CMK (cell line): ENCODE measurements at places on chromosomes 5 and 9.

DNA sequence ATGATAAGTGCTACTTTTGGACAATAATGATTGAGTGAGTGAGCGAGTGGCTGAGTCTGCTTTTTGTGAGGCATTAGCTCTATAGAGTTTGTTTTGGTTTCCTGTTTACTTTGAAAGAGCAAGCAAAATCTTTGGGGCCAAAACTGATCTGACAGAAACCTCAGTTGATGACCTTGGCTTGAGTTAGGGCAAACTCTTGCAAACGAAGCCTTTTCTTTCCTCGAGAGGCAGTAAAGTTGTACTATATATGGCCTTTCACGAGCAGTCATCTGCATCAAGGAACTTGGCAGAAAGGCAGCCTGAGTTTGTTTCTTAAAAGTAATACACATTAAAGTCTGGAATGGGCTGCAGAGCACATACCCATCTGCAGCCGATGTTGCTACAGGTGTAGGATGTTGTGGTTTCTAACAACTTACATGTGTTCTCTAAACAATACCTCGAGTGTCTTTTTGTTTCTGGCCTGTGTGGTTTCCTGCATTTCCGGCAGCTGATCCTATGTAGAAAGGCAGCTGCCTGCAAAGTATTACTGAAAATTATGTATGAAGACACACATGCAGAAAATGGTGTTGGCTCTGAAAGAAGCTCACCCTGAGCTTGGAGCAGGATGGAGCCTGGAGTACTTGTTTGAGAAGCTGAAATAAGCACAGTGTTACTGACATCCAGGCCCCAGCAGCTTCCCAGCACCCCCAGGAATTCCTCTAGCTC is 60.8 kb downstream of the FOXD1 start:
- DNase-seq = no peak

GRCh38 chr5:65102371-65102975 is 333.7 kb downstream of the CWC27 start:
- no peak for DNase-seq

DNA sequence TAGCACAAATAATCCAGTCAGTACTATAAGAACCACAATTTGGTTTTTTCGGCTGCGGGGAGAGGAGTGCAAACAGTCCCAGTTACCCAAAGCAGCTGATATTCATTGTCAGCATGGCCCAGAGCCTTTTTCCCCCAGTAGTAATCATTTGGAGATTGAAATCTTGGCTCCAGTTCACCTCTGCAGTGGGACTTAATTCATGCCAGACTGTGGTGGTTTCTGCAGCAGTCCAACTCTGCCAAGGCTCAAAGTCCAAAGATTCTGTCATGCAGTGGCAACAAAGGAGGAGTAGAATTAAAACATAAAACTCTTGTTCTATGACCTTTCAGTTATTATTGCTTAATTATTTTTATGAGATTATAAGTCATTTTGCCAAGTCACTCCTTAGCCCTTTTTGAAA is 25.0 kb upstream of the TRIM36 start:
- DNase-seq = no peak

GRCh38 chr5:2373631-2374030 is 377.8 kb downstream of the IRX2 start:
- DNase-seq = no peak

DNA sequence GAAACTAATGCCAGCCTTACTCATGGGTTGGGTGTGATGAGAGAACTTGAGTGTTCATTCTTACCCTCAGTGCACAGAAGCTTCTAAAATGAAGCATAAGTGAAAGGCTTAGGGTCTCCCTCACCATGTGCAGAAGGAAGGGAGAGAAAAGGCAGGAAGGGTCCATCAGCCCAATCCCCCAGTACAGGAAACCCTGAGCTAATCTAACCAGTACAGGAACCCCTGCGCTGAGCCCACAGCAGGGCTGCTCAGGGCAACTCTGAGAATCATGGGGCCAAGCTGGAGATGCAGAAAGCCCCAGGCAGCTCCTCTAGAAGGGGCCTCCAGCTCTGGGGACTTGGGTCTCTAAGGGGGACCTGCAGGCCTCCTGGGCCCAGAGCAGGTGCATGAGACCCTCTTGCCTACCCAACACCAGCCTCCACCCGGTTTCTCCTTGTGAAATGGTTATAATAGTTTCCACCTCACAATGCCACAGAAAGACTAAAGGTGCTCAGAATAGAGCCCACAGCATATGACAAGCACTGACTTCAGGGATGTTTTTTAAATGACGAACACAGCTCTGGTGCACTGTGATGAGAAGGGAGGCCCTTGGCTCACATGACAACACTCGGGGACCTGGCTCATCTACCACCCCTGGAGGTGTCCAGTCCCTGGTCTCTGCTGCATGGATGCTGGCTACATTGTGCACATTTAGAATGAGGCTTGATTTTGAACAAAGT is 190.1 kb downstream of the ACTL7B start:
- DNase-seq = no peak

- DNase-seq = no peak
Measured at GRCh38 chr9:108150736-108151586, 661.4 kb upstream of the KLF4 start.

DNA sequence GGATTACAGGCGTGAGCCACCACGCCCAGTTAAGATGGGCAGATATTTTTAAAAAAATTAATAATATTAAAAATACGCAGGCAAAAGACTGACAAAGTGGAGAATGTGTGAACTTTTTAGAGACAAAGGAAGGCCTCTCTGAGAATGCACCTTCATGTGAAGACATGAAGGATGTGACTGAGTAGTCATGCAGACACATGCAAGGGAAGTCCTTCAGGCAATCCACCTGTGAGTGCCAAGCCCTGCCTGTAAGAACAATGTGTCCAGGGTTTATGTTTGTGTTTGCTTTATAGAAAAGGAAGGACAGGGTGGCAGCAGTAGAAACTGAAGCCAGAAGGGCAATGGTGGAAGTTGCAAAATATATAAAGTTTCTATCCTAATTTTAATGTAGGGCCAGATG is 169.2 kb downstream of the EDIL3 start:
- no peak for DNase-seq

DNA sequence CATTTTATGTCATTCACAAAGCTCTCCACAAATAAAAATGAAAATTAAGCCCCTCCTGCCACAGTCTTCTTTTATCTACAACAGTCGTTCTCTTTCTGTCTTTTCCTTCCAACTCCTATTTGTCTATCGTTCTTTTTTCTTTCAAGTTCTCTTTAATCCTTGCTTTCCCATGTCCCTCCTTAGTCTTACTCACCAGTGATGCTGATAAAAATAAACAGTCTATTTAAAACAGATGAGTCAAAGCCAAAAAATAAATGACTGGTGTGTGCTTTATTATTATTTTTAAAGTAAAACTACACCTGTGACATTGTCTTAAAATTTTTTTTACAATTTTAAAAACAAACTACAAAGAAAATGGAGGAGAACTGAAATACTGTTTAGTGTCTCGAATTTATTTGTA is 137.1 kb upstream of the TMEM161B start:
- no peak for DNase-seq

DNA sequence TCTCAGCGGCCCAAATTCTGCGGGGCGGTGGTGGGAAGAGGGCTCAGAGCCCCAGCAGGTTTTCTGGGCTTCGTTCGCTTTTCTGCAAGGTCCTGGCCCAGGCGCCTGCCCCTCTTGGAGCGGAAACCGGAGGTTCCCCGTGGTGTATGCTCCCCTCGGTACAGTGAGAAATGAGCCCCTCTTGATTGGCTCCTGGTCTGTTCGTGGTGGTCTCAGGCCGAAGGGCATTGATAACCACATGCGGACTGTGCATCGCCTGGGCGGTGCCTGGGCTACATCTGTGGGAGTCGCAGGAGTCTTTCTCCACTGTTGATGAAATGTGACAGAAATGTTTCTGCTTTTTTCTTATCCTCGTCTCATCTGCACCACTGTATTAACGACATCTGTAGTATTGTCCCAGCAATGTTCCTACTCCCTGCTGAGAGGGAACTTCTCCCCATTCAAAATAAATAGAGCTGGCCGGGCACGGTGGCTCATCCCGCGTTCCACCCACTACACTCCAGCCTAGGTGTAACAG is 682 bp downstream of the MAN1B1 start:
- DNase-seq = no peak

DNA sequence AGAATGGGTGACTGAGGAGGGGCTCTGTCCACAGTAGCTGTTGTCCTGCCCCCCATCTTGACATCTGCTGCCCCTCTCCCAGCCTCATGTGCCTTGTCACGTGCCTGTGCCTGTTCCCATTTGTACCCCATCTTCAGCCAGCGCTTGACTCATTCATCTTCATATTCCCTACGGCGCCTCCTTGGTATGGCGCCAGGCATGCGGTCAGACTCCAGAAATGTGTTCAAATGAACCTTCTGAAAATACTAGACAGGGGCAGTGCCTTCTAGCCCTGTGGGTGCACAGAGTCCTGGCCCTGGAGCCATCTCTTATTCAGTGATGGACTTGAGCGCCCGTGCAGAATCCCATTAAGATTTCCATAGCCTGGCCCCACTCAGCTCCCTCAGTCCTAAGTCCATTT is 46.2 kb downstream of the CFAP77 start:
- DNase-seq = no peak

DNA sequence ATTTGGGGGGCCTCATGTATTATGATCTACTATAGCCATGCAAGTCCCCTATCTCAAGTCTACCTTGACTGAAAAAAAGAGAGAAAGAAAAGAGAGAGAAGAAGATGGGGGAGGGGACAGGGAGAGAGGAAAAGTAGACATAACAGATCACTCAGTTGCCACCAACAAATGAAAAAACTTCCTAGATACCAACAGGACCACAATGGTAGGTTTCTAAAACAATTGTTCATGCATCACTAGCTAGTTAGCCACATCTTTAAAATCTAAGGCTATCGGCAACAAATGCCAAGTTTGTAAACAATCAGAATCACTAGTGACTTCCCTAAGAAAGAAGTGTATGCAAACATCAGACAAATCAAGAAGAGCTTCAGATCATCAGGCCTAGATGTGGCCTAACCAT is 328.2 kb downstream of the BNC2 start:
- DNase-seq = no peak

GRCh38 chr5:141234109-141234667 is 11.0 kb upstream of the PCDHB15 start:
- DNase-seq = no peak

DNA sequence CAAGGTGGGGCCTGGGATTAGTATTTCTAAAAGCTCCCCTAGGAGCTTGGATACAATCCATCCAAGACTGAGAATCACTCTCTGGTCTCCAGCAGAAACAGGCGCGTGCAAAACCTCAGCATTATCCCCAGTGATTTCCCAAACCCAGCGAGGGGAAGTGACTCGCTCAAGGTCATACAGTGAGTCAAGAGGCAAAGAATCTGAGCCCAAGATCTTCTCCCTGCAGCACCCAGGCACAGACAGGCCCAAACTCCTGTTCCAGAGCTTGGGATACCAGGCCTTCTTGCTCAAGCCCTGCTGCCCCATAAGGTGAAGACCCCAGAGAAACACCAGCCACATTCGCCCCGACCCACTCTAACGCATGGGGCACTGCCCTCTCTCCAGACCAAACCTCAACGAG is 33.2 kb downstream of the SHB start:
- no peak for DNase-seq

DNA sequence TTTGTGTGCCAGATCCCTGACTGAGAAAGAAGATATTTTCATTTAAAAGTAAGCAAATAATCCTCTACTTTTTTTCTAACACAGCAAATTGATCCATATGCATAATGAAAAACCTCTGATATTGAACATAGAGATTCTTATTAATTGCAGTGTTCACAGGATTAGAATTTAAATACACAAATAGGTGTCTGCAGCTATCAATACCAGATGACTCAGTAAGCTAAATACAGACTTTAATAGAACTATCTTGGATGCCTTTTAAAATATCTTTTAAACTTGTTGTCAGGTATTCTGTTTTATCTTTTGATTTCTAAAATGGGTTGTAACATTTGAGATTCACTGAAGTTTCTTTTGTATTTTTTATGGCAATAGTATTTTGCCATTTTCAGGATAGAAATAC is 43.1 kb downstream of the NIPBL start:
- DNase-seq = no peak

DNA sequence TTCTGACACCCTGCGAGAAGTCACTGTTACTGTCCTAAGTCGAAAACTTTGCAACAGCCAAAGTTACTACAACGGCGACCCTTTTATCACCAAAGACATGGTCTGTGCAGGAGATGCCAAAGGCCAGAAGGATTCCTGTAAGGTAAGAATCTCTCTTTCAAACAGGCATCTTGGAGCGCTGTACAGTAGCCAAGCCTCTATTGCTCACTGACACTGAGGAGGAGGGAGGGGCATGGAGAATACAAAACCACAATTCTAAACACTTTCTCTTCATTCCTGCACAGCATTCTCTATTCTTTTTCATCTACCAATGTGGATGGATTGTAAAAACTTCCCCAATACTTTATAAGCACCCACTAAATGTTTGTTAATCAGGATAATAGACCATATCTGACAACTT is 7.4 kb downstream of the GZMK start:
- no peak for DNase-seq

GRCh38 chr5:172496671-172497371 is 42.5 kb upstream of the SH3PXD2B start:
- DNase-seq = no peak

- DNase-seq = no peak
Measured at GRCh38 chr9:136017289-136018190, 56.4 kb upstream of the UBAC1 start.

- DNase-seq = no peak
Measured at GRCh38 chr5:80403782-80404181, 4.1 kb upstream of the ZFYVE16 start.

GRCh38 chr5:115815693-115816225 is 700 bp downstream of the CDO1 start:
- DNase-seq = no peak

DNA sequence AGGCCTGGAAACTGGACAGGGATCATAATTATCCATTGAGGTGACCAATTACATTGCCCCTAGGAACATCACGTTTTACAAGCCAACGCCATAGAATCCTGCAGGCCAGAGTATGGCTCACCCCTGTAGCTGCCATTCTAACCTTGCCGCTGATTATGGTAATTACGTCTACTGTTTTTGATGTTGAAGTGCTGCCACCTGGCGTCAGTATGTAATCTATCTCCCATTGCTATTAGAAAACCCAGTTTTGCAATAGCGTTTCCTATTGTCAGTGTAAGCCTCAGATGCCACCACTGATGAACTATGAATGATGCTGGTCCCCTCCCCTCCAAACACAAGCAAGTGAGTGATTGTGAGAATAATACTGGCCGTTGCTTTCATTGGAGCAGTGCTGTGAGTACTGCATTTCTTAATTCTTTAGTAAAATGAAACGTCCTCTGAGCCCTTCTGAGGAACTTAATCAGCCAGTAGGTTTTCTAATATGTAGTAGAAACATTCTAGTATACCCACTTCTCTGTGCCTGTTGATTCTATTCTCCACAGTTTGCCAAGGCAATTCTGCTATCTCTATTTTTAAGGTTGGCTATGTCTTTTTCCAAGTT is 100.5 kb upstream of the NMUR2 start:
- no peak for DNase-seq
